ENCODE measurements at places on chromosomes 5 and 9.

GRCh38 chr5:108911055-108911454, 163.4 kb downstream of the FER start:
- DNase-seq: no peak

GRCh38 chr9:94874316-94874715, 147.8 kb downstream of the AOPEP start:
- DNase-seq: no peak

DNA sequence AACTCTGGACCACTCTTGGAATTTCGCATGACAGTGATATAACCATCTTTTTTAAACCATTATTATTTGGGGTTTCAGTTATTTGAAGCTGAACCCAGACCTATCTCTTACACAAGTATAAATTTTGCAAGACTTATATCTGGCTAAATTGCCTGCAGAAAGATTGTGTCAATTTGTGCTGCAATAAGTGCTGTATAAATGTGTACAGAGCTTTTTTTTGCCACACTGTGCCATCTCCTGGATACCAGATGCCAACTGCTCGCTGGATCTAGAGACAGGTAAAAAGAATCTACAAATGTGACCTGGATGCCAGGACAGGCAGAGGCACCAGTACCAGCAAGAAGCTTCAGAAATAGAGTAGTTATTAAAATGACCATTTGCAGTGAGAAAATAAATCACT, 25.9 kb upstream of the TTC39B start:
- DNase-seq: no peak

DNA sequence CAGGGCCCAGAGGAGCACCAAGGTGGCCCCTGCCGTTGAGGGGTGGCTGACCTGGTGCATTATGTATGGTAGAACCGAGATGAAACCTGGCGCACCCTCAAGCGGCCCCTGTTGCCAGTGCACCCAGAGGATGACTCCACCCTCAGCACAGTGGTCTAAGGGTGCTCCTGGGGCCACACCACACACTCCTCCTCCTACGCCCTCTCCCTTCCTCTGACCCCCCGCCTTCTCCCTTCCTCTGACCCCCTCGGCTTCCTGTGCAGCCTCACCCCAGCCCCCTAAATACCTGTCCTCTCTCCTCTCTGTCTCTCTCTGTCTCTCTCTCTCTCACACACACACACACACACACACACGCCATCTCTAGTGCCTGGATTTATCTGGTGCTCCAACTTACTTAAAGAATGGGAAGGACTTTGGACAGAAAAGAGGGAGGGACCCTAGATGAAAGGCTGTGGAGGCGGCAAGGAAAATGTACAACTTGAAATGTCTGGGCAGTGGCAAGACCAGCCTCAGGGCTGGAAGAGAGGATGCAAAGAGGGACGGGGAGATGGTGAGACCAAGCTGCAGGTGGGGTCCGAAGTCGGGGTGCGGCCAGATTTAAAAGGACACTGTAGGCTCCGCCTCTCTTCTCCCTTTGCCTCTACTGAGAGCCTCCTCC, 18.2 kb upstream of the SLC30A5 start:
- no peak for DNase-seq

DNA sequence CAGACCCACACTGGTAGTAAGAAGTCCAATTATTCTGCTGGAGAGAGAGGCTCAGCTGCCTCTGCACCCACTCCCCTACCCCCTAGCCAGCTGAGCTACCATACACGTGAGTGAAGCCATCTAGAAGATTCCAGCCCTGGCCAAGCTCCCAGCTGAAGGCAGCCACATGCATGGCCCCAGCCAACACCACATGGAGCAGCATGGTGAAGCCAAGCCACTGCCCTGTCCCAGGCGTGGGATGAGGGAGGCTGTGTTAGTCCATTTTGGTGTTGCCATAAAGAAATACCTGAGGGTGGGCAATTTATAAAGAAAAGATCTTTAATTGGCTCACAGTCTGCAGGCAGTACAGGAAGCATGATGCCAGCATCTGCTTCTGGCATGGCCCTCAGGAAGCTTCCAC, 20.0 kb upstream of the VDAC1 start:
- DNase-seq: no peak

GRCh38 chr5:51685419-51685818, 302.2 kb downstream of the ISL1 start:
- DNase-seq: no peak

- DNase-seq: no peak
Measured at GRCh38 chr5:93257616-93258015, 323.4 kb downstream of the NR2F1-AS1 start.

GRCh38 chr5:136133222-136133921, 727 bp downstream of the SMAD5 start:
- DNase-seq: no peak

DNA sequence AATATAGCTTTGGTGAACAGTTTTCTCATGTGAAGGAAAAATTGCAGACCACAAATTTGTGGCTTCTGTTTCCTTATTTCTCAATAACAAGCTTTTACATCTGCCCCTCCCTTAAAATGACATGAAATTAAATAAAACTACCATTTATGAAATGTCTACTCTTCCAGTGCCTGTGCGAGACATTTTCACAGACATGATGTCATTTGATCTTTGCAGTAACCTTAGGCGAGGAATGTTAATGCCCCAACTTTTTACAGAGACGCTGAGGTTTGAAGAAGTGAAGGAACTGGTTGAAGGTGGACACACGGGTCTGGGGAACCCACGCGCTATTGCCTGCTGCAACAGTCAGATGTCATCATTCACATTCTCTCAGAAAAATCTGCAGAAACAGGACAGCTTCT, 61.5 kb downstream of the OSTF1 start:
- DNase-seq: no peak

DNA sequence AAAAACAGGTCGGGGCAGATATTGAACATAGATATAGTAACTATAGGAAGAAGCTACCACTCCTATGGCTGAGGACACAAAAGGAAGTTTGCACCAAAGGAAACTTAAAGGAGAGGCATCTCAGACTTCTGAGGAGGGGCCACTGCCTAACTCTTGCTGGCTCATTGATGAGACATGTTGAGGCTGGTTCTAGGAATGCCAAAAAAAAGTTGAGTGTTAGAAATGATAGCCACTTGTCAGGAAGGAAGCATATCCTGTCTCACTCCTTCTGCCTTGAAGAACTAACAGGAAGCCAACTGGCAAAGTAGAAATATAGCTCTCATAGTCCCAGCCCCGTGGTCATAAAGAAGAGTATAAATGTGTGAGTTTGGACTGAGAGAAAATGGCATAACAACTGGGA, 23.3 kb upstream of the STOM start:
- no peak for DNase-seq

- no peak for DNase-seq
Measured at GRCh38 chr9:26308328-26308727, 584.3 kb downstream of the CAAP1 start.

GRCh38 chr5:1753490-1753889, 46.1 kb downstream of the MRPL36 start:
- no peak for DNase-seq

DNA sequence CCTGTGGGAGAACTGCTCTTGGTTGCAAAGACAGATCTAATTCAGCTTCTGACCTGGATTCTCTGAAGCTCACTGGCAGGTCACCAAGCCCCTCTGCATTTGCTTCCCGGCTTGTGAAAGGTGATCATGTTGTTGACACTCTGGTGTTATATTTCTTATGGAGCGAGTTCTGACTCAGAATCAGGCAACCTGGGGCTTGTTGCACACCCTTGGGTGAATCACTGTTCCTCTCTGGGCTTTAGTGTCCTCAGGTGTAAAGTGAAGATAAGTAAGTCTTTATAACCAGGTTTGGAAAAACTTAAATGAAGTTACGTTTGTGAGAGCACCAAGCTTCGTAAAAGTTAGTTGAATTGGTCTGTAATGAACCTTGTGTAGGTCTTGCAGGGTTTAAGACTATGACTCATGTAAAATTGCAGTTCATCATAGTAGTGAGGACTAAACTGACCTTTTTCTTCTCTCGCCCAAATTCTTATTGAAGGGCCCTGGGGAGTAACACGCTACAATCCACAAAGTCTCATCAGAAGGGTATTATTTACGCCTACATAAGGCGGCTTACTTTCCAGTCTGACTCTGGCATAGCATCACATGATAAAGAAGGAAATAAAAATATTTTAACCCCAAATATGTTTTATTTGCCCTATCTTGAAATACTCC, 218.6 kb downstream of the TMEM38B start:
- no peak for DNase-seq

GRCh38 chr5:74373076-74373475, 267.5 kb downstream of the ENC1 start:
- DNase-seq: no peak

GRCh38 chr5:122690266-122690665, 84.6 kb upstream of the SNX2 start:
- no peak for DNase-seq

DNA sequence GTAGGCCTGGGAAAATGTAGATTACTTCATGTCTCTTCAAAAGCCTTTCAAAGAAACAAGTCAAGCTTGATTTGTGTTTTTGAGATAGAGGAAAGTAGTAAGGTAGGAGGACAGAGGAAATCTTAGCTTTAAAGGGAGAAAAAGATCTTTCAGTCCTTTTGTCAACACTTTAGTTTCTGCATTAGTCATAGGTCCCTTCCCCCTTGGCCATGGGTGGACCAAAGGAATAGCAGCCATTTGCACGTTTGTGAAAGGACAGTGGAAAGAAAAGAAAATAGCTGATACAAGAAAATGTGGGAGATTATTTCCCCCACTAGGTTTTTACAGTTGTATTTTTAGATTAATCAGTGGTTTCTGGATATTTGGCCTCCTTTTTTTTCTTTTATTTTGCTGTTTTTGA, 121.9 kb upstream of the GRHPR start:
- DNase-seq: no peak

DNA sequence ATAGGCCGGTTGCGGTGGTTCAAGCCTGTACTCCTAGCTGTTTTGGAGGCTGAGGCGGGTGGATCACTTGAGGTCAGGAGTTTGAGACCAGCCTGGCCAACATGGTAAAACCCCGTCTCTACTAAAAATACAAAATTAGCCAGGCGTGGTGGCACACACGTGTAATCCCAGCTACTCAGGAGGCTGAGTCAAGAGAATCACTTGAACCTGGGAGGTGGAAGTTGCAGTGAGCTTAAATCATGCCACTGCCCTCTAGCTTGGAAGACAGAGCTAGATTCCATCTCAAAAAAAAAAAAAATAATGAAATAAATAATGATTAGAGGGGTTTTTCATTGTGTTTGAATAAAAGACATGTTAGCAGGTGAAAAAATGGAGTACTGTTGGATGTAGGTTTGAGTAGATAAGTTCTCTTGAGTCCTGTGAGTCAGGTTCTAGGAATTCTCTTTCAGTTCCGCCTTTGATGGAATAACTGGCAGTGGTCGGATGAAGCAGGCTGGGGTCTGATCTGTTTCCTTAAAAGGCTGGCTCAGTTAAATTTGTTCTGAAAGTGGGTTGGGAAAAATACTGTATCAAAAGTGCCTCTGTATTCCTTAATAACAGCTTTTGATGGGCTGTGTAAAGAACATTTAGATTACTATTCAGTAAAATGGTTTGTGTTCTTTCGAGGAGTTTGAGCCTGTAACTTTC, 73.2 kb downstream of the AOPEP start:
- DNase-seq: no peak

GRCh38 chr5:61674378-61674777, 342.3 kb downstream of the ZSWIM6 start:
- no peak for DNase-seq

- DNase-seq: no peak
Measured at GRCh38 chr5:104367978-104368377, 805.4 kb upstream of the NUDT12 start.

- DNase-seq: no peak
Measured at GRCh38 chr5:145975361-145976066, 39.1 kb downstream of the SH3RF2 start.

GRCh38 chr9:110543631-110544051, 35.9 kb downstream of the SVEP1 start:
- no peak for DNase-seq

DNA sequence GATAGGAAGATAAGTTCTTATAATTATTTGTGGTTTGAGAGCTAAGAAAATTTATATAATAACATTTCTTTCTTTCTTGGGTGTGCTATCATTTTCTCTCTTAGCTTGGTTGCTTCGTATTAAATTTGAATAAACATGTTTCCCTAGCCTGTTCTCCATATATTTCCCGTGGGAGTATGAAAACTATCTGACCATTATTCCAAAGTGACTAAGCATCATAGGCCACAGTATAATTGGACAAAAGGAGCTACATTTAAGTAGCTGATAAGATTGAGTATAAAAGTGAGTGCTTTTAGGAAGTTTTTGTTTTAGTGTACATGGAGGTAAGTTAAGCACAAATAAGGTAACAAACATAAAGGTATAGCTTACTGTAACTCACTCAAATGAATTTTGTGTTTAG, 8.4 kb upstream of the OSMR start:
- DNase-seq: no peak

DNA sequence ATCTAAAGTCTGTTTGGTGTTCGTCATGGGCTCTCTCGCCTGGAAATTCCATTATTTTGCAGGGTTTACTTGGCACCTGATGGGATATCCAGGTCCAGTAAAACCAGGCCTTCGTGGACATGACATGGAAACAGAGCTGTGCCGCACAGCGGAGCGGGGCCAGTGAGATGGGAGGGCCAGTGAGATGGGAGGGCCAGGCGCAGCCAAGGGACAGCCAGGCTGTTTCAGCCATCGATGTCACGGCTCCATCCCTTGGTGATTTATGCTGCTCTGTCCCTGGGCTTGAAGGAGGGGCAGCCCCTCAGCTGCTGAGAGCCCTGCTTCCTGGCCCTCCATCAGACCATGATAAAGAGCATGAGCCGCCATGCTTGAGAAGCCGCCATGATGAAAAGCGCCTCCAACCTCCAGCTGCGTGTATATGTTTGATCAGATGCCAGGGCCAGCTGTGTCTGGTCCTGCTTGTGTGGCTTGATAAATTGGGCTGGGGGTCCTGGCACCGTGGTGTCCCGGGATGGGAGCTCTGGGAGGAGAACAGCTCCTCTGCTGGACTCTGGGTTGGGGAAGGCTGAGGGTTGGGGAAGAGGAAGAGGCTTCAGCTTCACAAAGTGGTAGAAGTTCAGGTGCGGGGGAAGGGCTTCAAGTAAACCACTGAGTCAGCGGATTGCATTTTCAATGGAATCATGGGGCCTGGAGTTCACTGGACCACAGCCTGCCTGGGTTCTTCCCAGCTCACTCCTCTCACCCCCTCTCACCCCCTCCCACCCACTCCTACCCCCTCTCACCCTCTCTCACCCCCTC, 6.1 kb upstream of the COL5A1 start:
- DNase-seq: no peak
